ENCODE measurements at places on chromosomes 16 and 17.

DNA sequence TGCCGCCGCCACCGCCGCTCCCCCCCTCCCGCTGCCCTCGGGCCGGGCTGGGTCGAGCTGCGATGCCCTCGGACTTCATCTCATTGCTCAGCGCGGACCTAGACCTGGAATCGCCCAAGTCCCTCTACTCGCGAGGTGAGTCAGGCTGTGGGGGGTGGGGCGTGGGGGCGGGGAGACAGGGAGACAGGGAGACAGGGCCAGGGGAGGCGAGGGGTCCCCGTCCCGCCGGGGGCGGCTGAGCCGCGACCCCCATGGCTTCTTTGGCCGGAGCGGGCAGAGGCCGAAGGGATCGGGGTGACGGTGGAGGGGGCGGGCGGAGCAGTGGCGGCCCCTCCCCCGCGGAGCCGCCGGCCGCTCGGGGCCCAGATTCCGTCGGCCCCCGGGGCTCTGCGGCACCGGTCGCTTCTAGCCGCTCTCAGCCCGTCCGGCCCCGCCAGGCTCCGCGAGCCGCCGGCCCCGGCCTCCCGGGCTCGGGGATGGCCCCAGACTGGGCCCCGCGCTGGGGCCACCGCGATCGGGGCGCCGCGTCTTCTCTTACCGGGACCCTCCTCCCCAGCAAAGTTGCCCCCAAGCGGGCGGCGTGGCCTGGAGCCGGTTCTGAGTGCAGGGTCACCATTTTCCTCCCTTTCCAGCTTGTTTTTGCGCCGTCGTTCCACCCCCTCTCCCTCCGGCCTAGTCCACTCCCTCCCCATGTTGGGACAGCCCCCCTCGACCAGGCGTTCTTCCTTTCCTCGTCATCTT is 644 bp downstream of the NFAT5 start:
- DNase-seq = peak; percentile 82

GRCh38 chr16:70294385-70295025 is 4.5 kb upstream of the DDX19B start:
- DNase-seq = no peak

DNA sequence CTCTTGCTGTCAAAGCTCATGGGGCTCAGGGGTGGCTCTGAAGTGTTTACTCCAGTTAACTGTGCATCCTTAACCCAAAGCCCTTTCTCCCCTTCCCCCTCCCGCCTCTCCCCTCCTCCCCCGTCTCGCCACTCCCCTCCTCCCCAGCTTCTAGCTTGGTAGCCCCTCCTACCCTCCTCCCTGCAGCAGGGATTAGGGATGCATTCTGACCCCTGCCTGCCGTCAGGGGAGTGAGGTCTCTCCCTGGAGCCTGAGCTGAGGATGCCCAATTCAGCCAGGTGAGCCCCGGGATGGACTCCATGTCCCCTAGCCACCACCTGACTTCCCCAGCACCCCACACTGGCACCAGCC is 1.6 kb downstream of the HS3ST6 start:
- no peak for DNase-seq

GRCh38 chr17:79851461-79851817 is 12.2 kb upstream of the CBX4 start:
- DNase-seq = no peak

Data from C1 segment of cervical spinal cord (tissue), 14 donors.